T-helper 9 cell (primary cell): ENCODE measurements at places on chromosomes 2 and 18.

DNA sequence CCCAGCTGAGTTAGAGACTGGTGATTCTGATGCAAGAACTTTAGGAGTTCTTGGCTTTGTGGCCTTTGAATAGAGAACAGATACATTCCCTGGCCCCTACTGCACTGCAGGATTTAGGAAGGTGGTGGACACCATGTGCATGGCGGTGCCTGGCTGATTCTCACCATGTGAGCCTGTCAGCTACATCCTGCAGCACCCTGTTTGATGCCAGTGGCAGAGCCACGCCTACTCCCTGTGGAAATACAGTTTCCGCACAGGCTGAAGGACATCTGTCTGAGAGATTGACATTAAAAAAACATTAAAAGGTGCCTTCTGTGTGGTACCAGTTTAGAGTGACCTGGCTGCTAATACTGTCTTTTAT is 50.0 kb downstream of the KCNE4 start:
- DNase-seq, result no peak

DNA sequence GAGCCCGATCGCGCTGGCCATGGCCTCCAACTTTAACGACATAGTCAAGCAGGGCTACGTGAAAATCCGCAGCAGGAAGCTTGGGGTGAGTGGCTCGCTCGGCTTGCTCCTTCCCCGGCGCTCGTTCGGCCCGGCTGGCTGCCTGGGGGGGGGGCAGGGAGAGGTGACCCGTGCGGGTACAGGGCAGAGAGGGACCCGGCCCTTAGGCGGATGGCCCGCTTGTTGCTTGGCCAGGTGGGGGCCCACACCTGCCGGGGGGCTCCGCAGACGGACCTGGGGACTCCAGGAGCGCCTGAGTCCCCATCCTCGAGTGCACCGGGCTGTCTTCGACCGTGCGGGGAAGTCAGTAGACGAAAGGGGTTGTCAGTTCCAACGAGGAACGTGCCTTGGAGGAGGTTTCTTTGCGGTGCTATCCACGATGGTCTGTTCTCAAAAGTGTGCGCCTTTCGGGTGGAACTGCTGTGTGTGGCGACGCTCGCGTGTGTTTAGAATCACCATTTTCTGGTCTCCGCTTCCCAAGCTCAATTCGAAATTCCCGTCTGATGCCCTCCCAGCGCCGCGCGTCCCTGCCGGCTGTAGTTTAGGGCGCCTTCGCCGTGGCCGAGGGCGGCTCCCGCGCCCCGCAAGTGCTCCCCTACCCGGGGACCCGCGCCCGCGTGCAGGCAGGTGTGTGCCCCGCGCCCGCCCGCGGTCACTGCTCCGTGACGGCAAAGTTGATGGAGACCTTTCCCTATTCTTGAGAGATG is 711 bp downstream of the DOK6 start:
- no peak for DNase-seq

GRCh38 chr2:235934774-235935484 is 233.3 kb downstream of the GBX2 start:
- DNase-seq, result no peak

DNA sequence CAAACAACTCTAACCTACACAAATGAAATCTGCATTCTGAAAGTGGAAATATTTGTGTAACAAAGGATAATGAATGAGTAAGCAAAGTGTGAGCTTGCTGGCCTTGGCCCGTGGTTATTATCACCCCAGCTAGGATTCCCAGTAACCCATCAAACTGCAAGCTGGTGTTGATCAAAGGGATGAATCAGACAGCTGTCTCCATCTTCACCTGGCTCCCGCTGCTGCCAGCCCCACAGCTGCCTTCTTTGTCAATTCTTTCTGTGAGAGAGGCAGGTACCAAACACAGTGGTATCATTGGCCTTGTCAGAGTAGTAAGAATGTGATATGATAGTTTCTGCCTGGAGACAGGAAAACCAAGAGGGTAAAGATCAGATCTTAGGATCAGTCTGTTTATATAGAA is 25.2 kb upstream of the RGPD4 start:
- no peak for DNase-seq

GRCh38 chr2:169007356-169007755 is 23.8 kb downstream of the ABCB11 start:
- no peak for DNase-seq

DNA sequence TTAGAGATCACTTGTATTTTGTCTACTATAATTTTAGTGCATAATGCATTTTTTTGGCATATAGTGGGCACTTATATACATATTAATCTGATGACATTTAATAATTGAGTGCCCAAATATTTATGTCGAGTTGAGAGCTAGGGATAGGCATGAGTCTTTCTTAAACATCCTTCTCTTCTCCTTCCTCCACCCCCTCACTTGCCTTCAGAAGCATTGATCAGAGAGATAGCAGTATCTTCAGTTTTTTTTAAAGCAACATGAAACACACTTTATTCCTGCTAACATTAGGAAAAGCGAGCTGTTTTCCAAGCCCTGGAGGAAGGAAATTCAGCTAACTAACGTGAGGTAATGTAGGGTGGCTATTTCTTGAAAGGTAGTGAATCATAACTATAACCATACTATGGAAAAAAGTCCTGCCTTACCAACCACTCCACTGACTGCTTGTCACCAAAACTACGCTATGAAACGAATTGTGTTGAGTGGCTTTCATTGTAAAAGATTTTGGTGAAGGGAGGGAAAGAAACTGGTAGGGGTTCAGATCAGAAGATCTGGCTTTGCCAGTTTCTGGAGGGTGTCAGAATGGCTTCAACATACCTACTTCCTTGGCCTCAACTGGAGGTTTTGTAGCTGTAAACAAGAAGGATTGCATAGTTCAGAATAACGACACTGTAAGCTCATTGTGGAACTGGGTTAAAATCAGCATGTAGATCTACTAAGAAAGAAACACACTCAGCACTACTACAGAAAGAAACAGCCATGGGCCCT is 2.3 kb upstream of the ITGA4 start:
- DNase-seq, result no peak

DNA sequence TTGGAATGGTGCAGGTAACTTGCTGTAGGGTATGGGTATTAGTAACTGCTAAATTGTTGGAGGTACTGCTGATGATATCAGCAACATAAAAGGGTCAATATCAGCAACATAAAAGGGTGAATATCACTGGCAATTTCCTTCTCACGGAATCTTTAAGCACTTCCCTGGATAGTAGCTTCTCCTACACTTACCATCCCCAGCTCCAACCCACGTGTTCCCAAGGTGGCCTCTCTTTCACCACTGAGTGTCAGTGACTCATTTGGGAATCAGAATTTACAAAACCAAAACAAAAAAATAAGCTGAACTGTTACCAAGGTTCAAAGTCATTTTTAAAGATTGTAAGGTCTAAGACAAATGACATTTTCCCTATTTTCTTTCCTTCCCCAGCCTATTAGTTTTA is 70.8 kb downstream of the LRP2 start:
- no peak for DNase-seq

DNA sequence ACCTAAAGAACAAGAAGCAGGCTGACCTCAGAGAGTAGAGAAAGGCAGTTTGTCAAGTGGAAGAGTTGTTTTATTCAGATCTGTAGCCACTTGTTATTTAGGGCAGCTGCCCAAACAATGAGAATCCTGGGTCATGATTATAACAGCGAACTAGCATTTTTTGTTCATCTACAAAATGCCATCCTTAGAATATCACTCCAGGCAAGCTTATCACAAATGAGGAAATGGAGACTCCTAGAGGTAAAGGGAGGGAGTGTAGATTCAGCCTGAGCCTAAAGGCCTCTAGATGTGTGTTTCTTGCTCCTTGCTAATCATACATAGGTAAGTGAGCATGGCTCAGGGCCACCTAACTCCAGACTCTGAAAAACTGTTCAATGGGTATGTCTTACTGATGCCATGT is 126.1 kb downstream of the HNMT start:
- DNase-seq, result no peak

- DNase-seq, result no peak
These were observed 35.9 kb upstream of the CCDC85A start for GRCh38 chr2:56147907-56148306.

GRCh38 chr2:236169741-236170589 is 1.8 kb upstream of the GBX2 start:
- DNase-seq, result no peak

- DNase-seq, result no peak
These were observed 93.5 kb downstream of the NFATC1 start for GRCh38 chr18:79489051-79489898.

DNA sequence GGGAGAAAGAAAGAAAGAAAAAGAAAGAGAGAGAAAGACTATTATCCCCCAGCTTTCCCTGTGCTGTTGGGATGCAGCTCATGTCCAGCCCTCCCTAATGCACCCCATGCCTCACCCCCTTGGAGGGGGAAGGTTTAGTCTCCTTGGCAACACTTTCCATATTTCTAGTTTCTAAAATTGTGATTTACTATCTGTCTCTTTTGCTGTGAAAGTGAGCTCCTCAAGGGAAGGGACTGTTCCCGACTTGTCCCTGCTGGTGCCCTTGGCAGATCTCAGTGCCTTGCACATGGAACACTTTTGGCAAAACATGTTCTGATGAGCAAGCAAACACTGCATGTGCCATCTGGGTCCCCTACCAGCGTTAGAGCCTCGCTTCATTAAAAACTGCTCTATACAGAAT is 11.7 kb upstream of the NAPG start:
- DNase-seq, result no peak

GRCh38 chr2:159091381-159091780 is 122.9 kb downstream of the TANC1 start:
- DNase-seq, result no peak

- no peak for DNase-seq
These were observed 31.3 kb downstream of the SP140L start for GRCh38 chr2:230358305-230358704.

DNA sequence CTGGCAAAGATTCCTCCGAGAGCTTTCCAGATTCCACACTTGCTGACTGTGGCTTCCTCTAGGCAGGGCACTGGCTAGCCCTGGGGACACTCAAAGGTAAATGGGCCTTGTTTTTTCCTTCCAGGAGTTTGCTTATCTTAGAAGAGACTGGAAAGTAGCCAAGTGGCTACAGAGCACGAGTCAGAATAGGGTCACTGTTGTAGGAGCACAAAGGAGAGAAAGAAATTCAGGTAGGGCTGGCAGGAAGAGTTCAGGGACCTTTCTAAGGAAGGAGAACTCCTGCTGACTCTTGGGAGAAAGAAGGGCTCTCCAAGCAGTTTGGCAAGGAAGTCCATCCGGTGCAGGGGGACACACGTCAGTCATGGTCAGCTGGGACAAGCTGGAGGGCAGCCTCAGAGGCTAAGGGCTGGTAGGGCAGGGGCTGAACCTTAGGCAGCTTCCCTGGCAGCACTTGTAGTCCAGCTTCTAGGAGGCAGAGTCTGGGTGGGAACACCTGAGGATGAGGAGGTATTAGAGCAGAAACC is 39.5 kb downstream of the NIFK start:
- DNase-seq, result no peak

- DNase-seq, result no peak
These were observed 29.3 kb downstream of the MBP start for GRCh38 chr18:77103187-77103850.

DNA sequence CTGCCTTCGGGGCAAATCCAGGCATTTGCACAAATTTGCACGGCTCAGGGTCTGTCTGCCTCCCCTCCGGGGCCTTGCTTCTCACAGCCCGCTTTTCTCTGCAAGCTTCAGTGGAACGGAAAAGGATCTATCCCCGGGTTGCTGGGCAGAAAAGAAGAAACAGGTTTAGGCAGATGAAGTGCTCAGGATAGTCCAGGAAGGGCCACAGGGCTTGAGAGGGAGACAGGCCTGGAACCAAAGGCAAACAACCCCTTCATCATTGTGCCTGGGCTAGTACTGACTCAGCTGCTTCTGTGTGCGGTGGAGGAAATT is 347.8 kb upstream of the TNP1 start:
- DNase-seq, result no peak

DNA sequence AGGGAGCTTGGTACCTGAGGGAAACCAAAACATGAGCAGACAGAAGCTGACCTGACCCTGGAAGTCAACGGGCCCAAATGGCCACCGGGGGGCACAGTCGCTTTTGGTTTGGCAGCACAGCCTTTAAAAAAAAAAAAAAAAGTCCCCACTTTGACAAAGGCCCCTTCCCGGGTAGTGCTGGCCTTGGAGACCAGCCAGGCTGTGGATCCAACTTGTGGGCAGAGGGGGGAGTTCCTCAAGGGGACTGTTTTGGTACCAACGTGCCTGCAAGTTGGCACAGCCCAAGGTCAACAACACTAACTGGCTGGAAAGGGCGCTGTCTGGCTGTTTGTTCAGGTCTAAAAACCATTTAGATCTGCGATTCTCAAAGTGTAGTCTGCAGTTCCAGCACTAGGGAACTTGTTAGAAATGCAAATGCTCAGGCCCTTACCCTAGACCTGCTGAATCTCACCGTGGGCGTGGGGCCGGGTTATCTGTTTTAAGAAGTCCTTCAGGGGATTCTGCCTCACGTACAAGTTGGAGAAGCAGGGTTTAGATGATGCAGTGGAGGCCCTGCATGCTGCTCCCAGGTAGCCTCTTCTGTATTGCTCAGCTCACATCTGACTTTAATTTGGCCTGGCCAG is 83.0 kb downstream of the LPIN1 start:
- DNase-seq, result peak; percentile 47

GRCh38 chr2:119178776-119179175 is 20.2 kb upstream of the C1QL2 start:
- DNase-seq, result no peak

DNA sequence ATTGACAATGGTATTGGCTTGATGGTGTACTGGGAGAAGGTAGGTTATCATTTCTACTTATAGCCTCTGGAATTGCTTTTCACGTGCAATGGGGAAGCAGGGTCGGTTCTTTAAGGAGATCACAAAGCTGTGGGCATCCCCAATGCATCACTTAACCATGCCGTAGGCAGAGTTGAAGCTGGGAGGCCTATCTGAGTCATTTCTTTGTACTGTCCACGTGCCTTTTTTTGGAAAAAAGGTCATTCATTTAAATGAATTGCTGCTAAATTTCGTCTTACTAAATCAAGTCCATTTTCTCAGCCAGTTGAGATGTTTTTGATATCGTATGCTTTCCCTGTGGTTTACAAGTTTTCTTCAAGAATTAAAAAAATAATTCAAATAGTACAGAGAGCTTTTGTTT is 17.2 kb upstream of the GYPC start:
- DNase-seq, result no peak

GRCh38 chr2:190571686-190572085 is 37.2 kb upstream of the NEMP2 start:
- no peak for DNase-seq

DNA sequence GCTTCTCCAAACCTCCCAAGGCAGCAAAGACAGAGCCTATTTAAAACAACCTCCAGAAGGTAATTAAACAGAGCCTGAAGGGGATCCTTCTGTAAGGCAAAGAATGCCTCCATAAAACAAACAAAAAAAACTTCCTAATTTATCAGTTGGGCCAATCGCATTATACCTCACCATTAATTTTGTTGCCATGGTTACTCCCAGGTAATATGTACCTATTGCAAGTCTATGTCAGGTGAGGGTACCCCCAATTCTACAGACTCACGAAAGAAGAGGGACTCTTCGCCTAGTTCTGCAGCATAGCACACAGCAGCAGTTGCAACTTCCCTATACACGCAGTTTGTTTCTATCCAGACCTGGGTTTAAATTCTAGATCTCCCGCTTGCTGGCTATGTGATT is 38.8 kb downstream of the SFXN5 start:
- no peak for DNase-seq

DNA sequence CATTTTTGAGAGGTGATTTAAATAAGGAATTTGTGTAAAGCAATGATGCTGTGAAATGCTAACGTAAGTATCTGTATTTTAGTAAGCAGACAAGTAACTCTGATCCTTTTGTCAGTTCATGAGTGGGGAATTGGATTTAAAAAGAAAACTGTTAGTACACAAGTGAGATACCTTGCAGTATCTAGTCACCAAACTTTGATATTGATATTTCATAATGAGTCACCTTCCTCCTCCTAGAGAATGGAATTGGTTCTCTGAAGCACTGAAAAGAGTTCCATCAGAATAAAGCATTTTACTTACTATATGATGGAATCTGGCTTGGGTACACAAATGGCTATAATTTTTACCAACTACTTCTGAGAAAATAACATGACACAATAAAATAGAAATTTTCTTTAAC is 232.2 kb downstream of the ZNF804A start:
- no peak for DNase-seq
